Peyer's patch (tissue), 4 donors: ENCODE measurements at places on chromosomes 12 and 14. TPM values are rescaled to one million over a fixed set of nuclear protein-coding genes. Genes with fewer than 3 reads are reported as not detected.
A peak's percentile ranks its signal among the peaks of the same experiment; 100 is the strongest.

- no peak for DNase-seq
These were observed 73.2 kb downstream of the RIMBP2 start for GRCh38 chr12:130642856-130643255.

GRCh38 chr14:106436310-106436905 is 910.0 kb downstream of the TMEM121 start:
- peak; percentile 34 for DNase-seq

GRCh38 chr12:50581226-50582184 is 76.7 kb downstream of the DIP2B start:
- no peak for DNase-seq

Gene ANO4
- total RNA-seq, result 1.7 TPM

DNA sequence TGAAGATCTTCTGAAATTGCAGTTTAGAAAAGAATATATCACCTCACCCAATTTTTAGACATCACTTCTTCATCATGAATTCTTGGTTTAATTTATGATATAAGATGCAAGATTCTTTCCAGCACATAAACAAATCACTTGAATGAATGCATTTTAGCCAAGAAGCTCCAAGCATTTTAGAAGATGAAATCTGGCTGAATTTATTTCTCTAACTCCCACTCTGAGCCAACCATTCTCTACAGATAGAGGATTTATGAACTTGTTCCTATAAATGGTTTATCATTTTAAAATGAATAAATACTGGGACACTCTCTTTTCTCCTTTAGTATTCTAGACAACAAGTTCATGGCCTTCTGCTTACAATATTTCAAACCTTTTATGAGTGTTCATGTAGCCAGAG is 71.7 kb downstream of the GRIP1 start:
- no peak for DNase-seq

- DNase-seq, result no peak
These were observed 68.7 kb downstream of the PLEKHA5 start for GRCh38 chr12:19198272-19198671.

DNA sequence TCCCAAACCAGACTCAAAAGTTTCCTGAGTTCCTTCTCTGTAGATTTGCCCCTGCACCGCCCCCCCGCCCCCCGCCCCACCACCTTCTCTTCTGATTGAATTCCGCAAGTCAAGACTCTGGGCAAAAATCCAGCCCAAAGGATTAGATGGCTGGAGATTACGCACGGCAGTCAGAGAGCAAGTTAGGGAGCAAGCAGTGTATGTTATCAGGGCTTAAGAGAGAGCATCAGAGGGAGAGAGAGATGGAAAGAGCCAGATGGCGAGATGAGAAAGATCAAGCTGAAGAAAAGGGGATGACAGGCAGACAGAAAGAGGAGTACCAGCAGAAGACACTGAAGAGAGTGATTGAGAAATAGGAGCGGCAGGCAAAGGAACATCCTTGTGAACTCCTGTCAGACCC is 13.9 kb upstream of the ANKRD33 start:
- DNase-seq, result no peak

DNA sequence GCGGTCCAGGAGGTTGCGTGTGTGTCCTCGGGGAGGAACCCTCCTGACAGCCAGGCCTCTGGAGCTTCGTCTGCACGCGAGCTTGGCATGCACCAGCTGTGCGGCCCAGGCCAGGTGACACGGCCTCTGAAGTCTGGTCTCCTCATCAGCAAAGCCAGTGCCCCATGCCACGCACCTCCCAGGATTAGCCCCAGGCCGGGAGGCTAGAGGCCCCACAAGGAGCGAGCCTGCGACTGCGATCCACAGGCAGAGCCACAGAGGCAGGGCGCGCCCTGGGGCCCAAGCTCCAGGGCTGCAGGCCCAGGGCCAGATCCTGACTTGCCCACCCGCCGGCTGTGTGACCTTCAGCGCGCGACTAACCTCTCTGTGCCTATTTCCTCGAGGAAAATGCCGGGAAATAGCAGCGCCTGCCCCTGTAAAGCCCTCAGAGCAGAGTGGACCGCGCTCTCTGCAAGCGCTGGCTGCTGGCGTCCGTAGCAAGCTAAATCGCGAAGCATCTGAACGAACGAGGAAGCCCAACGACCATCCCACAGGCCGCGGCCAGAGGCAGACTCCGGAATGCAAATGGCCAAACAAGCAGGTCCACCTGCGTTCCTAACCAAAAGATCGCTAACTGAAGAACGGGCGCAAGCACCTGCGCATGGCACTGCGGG is 492 bp upstream of the BTBD6 start:
- DNase-seq, result no peak

Gene SMIM41
- total RNA-seq, result 1.4 TPM

DNA sequence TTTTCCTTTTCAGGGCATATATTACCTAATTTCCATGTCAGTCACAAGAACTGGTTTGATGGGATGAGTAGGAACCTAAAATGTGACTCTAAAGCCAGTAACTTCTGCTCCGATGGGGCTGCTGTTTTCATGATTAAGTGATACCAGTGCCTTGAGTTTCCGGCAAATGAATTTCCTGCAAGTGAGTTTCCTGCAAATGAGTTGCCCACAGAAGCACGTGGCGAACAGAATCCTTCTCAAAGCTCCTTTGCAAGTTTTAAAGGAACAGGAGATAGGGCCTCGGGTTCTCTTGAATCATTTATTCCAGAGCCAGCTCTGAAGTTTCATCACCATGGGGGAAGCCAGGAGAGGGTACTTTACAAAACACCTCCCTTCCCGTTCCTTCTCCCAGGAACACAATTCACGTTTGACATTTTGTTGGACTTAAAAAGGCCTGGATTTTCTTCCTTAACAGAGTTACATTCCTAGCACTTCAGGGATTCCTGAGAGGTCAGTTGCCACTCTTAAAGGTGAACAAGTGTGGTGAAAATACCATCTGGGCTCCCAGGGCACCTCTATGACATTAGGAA is 2.2 kb upstream of the PPTC7 start:
- DNase-seq, result no peak
